Stimulated activated CD8-positive, alpha-beta memory T cell treated with anti-CD3 and anti-CD28 coated beads, Interleukin-4, amount 100 ng/mL, for 24 hours (primary cell): ENCODE measurements at places on chromosomes 11 and 22.

DNA sequence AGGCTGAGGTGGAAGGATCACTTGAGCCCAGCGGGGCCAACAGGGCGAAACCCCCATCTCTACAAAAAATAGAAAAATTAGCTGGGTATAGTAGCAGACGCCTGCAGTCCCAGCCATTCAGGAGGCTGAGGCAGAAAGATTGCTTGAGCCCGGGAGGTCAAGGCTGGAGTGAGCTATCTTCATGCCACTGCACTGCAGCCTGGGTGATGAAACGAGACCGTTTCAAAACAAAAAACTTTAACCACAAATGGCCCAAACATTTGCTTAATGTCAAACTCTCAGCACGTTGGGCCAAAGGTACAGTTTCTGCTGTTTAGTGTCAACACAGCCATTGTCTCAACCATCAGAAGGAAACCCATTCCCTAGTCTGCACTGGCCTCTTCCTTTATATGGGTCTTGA, 69.2 kb upstream of the TTC12 start:
- DNase-seq = no peak

GRCh38 chr11:69642549-69642912, 1.6 kb downstream of the CCND1 start:
- DNase-seq = peak; percentile 33

- no peak for DNase-seq
Measured at GRCh38 chr11:69257838-69258658, 35.9 kb upstream of the MYEOV start.

DNA sequence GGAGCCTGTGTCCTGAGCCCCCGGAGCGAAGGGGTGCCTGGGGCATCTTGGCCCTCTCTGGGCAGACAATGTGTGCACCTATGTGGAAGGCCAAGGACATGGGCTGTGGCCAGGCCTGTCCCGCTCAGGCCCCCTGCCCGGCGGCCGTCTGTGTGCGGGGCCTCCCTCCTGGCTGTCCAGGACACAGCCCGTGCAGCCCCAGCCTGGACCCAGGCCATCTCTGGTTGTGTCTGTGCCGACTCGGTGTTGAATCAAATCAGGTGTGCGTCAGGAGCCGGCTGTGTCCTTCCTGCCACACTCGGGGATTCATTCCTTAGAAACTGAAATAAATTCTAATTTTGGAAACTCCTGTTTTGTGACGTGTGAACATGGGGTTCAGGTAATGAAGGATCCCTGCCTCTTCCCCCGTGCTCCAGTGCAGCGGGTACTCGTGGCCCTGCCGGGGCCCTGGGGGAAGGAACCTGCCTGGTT, 1.5 kb upstream of the SELENOO start:
- no peak for DNase-seq

- DNase-seq = peak; percentile 11
Measured at GRCh38 chr11:86486261-86487030, 111.8 kb downstream of the CCDC81 start.

- DNase-seq = no peak
Measured at GRCh38 chr11:131584785-131585592, 214.6 kb downstream of the NTM start.

- DNase-seq = no peak
Measured at GRCh38 chr11:45082744-45083543, 63.5 kb upstream of the PRDM11 start.

- DNase-seq = no peak
Measured at GRCh38 chr11:62536301-62536957, 10.2 kb downstream of the AHNAK start.

GRCh38 chr22:43047605-43048004, 32.7 kb upstream of the PACSIN2 start:
- DNase-seq = no peak

DNA sequence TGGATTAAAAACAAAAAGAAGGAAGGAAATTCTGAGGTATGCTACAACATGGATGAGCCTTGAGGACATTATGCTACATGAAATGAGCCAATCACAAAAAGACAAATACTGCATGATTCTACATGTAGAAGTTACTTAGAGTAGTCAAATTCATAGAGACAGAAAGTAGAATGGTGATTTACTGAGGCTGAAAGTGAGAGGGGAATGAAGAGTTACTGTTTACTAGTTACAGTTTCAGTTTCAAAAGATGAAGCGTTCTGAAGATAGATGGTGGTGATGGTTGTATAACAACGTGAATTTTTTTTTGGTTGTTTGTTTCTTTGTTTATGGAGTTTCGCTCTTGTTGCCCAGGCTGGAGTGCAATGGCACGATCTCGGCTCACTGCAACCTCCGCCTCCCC, 9.5 kb downstream of the OR5P2 start:
- no peak for DNase-seq

GRCh38 chr22:42282943-42283277, 12.5 kb upstream of the TCF20 start:
- DNase-seq = no peak

GRCh38 chr11:75383246-75383645, 16.1 kb upstream of the RPS3 start:
- DNase-seq = no peak

DNA sequence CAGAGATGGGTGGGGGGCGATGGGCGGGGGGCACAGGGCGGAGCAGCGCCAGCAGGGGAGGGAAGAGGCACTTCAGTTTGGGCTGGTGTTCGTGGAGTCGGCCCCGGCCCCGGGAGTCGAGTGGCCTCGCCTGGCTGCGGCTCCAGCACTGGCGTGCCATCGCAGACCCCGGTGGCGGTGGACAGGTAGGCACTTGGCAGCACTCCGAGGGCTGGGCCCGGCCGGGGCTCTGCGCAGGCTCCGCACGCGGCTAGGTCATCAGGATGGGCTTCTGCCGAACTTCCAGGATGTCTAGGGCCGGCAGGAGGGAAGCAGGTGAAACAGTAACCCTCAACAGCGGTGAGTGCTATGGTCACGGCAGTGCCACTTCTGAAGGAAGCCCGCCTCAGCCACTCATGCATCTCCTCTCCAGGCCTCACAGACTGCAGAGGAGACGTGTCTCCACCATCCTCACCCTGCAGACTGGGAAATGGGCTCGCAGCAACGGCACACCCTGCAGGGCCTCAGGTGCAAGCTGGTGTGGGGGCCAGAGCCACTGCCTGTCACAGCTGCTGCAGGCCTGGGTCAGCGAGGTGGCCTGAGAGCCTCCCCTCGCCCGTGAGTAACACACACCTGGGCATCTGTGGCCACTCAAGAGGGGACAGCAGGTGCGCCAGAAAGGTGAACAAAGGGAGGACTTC, 33.3 kb downstream of the NUP50 start:
- no peak for DNase-seq

DNA sequence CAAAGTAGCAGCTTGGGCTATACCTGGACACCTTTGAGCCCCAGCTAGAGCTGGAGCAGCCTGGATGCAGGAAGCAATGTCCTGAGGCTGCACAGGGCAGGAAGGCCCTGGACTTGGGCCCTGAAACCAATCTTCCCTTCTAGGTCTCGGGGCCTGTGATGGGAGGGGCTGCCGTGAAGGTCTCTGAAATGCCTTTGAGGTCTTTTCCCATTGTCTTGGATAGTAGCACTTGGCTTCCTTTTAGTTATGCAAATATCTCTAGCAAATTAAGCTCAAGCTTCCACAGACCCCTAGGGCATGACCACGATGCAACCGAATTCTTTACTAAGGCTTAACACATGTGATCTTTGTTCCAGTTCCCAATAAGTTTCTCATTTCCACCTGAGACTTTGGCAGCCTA, 40.0 kb downstream of the LINC01488 start:
- no peak for DNase-seq

DNA sequence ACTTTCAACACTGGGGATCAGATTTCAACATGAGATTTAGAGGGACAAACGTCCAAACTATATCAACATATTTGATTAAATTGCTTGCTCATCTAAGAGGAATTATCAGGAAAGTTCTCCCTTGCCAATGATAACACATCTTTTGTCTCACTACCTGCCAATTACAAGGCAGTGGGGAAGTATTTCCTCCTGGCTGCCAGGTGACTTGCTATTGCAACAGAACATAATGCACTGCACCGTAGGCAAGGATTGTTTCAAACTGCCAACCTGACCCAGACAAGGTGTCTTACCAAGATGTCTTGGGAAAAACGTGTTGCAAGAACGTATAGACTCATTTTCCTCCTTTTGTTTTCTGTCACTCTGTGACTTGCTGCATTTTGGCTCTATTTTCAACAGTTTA, 711.6 kb downstream of the METTL15 start:
- DNase-seq = no peak

DNA sequence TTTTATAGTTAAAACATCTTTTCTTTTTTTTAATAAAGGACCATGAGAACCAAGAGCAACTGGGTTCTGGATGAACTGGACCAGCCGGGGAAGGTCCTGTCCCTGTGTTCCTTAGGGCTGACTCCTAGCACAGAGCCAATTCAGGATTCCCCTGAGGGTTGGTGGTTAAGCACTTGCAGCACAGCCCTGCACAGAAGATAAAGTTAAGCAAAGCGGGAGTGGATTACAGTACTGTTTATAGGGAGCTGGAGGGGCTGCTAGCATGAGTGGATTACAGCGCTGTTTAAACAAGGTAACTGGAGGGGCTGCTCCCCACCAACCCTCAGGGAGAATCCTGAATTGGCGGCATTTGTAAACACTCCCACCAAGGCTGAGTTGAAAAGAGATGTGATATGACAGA, 90.6 kb downstream of the CELSR1 start:
- DNase-seq = no peak
